ENCODE measurements at places on chromosomes 1 and 21. TPM values are rescaled to one million over a fixed set of nuclear protein-coding genes. Genes with fewer than 3 reads are reported as not detected.

The CD1E gene
- not detected for total RNA-seq

The OPRD1 gene
- not detected for total RNA-seq

The ADAM30 gene
- not detected for total RNA-seq

The HJV gene
- not detected for total RNA-seq

The IQGAP3 gene
- total RNA-seq, result 10.1 TPM

The BTBD8 gene
- 2.9 TPM for total RNA-seq

The TNFAIP8L2 gene
- not detected for total RNA-seq

The AZIN2 gene
- 8.2 TPM for total RNA-seq

The TNFRSF1B gene
- 5.0 TPM for total RNA-seq

The OR2L8 gene
- not detected for total RNA-seq

The FASLG gene
- not detected for total RNA-seq

The CD1B gene
- not detected for total RNA-seq

The IL10RB gene
- 32.5 TPM for total RNA-seq

The BRDT gene
- not detected for total RNA-seq

The RNF186 gene
- total RNA-seq, result not detected

The FCER1A gene
- total RNA-seq, result not detected

The CFAP141 gene
- not detected for total RNA-seq

The ADORA3 gene
- not detected for total RNA-seq

The CYP4B1 gene
- not detected for total RNA-seq

The LCE1D gene
- not detected for total RNA-seq

The MRPS14 gene
- 37.4 TPM for total RNA-seq

The SPATA46 gene
- not detected for total RNA-seq

The CFHR4 gene
- not detected for total RNA-seq

The FALEC gene
- total RNA-seq, result not detected

All from SK-MEL-5 (cell line).